Kidney epithelial cell (primary cell): ENCODE measurements at places on chromosomes 16 and 17. TPM values are rescaled to one million over a fixed set of nuclear protein-coding genes. Genes with fewer than 3 reads are reported as not detected.

DNA sequence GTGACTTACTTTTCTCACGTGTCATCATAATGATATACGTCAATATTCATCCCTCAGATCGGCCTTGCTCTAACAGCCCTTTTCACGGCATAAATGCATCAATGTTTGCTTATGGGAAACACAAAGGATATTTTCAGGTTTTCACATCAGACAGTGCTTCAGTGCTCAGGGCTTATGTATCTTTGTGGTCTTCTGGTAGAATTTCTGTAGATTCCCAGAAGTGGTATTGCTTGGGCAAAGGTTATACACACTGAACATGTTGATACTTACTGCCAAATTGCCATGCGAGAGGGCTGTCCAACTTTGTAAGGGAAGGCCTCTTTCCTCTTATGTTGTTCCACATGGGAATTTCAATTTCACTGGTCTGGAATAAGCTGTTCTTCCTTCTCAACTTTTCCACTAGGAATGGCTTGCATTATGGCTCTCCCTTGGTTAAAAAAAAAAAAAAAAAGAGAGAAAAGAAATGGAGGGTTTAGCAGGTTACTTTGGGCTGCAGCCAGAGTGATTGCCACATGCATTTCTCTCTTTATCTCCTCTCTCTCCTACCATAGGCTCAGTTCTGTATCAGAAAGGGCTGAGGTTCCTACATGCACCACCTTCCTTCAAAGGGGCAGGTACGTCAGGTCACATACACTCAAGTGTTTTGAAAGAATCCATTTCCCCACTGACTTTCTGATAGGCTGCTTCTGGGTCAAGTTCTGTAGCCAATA is 19.3 kb downstream of the DHODH start:
- DNase-seq: no peak

DNA sequence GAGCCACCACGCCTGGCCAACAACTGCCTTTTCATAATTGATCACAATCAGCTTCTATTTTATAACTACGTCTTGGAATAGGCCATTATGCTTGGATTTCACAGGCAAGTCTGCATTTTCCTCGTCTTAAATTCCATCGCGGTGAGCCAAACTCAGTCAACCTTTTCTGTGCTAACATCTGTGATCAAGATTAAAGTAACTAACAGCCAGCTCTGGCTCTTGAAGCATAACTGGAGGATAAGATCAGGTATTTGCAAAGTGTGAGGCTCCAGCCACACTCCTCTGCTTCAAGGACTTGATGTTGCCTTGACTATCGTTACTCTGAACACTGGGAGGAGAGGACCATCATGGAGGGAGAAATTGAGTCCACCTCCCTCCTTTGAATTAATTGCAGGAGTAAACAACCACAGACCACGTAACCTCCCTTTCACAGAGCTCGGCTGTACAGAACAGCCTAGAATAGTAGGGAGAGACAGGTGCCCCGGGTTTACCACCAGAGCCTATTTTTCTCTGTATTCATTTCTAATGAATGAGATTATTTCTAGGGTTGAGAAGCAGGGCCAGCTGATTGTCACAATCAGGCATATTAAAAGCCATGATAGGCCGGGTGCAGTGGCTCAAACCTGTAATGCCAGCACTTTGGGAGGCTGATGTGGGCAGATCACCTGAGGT is 143.0 kb downstream of the XYLT1 start:
- peak; percentile 44 for DNase-seq

- DNase-seq: no peak
These were observed 10.6 kb downstream of the SPACA3 start for GRCh38 chr17:33002246-33002645.

GRCh38 chr16:81657781-81658180 is 121.3 kb upstream of the PLCG2 start:
- no peak for DNase-seq

DNA sequence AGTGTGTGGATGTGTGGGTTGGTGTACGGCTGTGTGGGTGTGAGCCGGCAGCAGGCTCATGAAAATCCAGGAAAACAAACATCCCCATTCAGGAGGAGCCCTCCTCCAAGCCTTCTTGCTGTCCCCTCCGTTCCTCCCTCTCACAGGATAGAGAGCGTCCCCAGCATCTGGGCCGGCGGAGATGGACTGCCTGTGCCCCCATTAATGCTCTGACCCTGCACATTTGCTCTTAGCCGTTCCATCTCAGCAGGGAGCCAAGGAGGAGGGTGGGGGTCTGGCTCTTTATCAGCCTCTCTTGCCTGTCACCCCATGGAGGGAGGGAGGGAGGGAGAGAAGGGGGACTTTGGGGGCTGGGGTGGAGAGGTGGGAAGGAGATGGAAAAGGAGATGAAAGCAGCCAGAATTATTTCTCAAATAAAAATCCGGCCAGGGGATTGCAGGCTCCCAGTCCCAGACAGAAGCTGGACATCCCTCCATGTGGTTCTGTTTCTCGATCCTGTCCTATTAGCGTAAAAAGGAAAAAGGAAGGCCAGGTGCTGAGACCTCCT is 240.0 kb upstream of the ZFHX3 start:
- no peak for DNase-seq

DNA sequence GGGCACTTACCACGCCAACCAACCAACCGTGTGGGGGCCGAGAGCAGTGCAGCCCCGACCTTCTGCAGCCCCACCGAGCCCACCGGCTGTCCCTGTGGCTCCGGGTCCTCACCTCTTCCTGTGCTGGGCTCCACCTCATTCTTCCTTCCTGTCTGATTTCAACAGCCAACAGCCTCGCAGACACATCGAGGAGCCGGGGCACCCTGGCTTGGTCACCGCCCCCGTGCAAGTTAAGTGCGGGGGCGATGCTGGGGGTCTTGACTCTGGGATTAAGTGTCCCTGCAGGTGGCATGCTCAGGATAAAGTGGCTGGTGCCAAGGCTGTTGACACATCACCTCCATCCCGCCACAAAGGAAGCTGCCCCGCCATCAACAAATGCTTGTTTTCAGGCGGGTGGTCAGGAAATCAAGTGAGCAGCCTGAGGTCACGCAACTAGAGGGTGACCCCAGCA is at the start of gene NLRC3:
TSS of gene NLRC3 (minus strand) at position 102 of the 451 bp plus-strand sequence. CDS start 12,367 bp downstream, outside the sequence.
- DNase-seq: no peak

DNA sequence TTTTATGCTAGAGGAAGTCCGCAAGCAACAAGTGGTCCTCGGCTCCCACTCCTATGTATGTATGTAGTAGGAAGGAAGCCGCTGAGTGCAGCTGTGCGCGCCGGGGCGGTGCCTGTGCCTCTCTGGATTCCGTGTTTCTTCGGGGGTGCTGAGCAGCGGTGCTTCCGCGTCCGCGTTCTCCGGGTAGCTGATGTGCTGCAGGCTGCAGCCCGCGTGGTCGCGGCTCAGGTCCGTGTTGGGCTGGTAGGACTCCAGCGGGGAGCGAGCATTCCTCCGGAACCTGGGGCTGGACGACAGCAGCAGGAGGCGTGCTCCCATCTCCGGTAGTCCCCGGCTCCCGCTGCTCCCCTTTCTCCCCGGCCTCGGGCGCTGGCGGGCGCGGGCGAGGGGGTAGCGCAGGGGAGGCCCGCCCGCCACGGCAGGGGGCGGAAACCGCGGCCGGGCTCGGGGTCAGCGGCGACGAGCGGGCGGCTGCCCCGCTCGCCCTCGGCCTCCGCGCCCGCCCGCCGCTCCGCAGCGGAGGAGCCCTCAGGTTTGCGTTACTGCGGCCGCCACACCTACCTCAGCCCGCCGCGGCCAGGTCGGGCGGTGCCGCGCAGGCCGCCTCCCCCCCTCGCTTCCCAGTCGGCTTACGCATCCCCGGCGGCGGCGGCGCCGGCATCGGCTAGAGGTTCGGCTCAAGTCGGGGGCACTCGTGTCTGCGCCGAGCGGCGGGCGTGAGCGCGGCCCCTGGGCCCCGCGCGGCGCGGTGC is 487 bp downstream of the C17orf67 start:
- DNase-seq: no peak

- no peak for DNase-seq
These were observed 5.5 kb downstream of the USP32 start for GRCh38 chr17:60386147-60387058.

GRCh38 chr16:75555213-75555706 is 792 bp downstream of the TMEM231 start:
- DNase-seq: peak; percentile 63

Gene RAPGEFL1
- total RNA-seq: 2.3 and 3.4 TPM in 2 replicates

DNA sequence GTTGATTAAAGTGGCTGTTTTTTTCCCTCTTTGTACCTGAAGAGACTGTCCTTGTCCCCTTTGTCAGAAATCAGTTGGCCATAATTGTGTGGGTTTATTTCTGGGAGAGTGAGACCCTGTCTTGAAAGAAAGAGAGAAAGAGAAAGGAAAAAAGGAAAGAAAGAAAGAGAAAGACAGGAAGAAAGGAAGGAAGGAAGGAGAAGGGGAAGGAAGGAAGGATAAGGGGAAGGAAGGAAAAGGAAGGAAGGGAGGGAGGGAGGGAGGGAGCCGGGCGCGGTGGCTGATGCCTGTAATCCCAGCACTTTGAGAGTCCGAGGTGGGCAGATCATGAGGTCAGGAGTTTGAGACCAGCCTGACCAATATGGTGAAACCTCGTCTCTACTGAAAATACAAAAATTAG is 6.8 kb upstream of the EVPLL start:
- DNase-seq: no peak

- DNase-seq: no peak
These were observed 40.7 kb upstream of the ABCA10 start for GRCh38 chr17:69269131-69269998.

GRCh38 chr16:3007957-3008689 is 4.6 kb upstream of the CLDN9 start:
- no peak for DNase-seq

DNA sequence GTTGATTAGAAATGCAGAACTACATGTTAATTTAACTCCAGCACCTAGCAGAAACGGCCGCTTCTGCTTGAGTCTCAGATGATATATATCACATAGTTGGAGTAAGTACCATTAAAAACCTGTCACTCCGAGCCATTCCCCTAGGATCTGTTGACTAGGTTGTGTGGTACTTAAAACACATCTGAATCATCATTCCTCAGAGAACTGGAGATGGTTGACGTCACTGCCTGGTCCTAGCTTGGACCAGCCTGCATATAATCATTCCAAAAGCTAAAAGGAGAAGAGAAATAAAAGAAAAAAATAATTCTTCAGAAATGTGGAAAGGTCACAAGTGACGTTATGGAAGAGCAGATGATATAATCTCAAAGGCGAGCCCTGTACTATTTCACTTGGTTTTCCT is 31.3 kb upstream of the RASL10B start:
- no peak for DNase-seq

DNA sequence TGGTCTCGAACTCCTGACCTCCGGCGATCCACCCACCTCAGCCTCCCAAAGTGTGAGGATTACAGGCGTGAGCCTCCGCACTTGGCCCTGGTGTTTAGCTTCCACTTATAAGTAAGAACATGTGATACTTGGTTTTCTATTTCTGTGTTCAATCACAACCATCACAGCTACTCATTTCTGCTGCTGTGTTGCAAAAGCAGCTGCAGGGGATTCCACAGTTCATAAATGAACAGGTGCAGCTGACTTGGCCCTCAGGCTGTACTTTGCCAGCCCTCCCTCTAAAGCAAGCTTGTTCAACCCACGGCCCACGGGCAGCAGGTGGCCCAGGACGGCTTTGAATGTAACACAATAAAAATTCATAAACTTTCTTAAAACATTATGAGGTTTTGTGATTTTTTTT is 79.2 kb downstream of the SLC39A11 start:
- no peak for DNase-seq

Gene COA3
- total RNA-seq: 48.3 and 49.4 TPM in 2 replicates

- DNase-seq: no peak
These were observed 22.3 kb upstream of the SMPD3 start for GRCh38 chr16:68470461-68471150.

Gene KCNG4
- not detected in 2 replicates for total RNA-seq

GRCh38 chr16:81443688-81444447 is 740 bp upstream of the CMIP start:
- DNase-seq: no peak

GRCh38 chr16:15553313-15554088 is 89.5 kb downstream of the MARF1 start:
- no peak for DNase-seq

Gene ADAM11
- total RNA-seq: 0.21 and 1.6 TPM in 2 replicates

Gene KRTAP4-4
- total RNA-seq: not detected in 2 replicates

GRCh38 chr16:65967376-65967775 is 399.1 kb upstream of the CDH5 start:
- DNase-seq: no peak

DNA sequence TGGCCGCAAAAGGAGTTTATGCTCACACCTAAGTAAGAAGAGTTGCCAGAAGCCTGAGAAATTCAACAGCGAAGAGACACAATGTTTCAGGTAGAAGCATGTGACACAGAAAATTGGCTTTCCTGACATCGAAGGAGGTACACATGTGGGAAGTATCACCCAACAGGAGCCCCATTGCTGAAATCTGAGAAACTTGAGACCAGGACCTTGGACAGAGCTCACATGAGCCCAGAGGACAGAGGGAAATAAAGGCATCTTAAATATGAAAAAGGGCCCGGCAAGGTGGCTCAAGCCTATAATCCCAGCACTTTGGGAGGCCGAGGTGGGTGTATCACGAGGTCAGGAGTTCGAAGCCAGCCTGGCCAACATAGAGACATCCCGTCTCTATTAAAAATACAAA is 304.1 kb upstream of the C16orf82 start:
- DNase-seq: no peak

Gene DNAAF1
- not detected in 2 replicates for total RNA-seq

Gene BEAN1
- 6.7 and 8.8 TPM in 2 replicates for total RNA-seq

DNA sequence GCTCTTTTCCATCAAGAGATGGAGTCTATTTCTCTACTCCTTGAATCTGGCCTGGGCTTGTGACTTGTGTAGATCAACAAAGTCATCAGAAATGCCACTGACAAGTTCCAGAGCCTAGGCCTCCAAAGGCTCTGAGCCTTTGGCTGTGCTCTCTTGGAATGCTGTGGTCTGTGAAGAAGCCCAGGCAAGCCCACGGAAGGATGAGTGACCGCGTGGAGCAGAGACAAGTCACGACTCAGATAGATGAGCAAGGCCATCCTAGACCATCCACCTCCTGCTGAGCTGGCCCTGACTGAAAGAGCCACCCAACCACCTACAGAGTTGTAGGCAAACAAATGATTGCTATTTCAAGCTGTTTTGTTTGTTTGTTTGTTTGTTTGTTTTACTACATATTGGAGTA is 11.6 kb upstream of the ICAM2 start:
- DNase-seq: no peak

GRCh38 chr17:20823905-20824304 is 218.9 kb downstream of the USP22 start:
- no peak for DNase-seq

Gene NAT9
- 30.7 and 31.6 TPM in 2 replicates for total RNA-seq

Gene CCDC78
- 2.5 and 6.1 TPM in 2 replicates for total RNA-seq
